ENCODE measurements at places on chromosomes 7 and 10.

DNA sequence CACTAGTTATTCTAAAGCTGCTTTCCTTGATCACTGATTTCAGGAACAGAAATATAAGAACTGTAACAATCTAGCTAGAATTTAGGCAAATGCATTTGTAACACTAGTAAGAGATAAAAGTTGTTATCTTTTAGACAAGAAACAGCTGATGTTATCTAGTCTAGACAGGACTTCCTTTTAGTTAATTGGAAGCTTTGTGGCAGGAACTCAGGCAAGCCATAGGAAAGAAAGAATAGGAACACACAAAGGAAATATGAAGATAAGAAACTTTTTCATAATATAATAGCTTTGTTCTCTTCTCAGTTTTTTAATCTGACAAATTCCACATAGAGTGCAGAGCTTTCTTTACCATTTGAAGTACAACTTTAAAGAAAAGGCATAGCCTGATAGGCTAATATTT is 59.0 kb upstream of the AGR3 start:
- DNase-seq: no peak

- no peak for DNase-seq
Observed at GRCh38 chr7:135798095-135798494, 49.5 kb upstream of the FAM180A start.

DNA sequence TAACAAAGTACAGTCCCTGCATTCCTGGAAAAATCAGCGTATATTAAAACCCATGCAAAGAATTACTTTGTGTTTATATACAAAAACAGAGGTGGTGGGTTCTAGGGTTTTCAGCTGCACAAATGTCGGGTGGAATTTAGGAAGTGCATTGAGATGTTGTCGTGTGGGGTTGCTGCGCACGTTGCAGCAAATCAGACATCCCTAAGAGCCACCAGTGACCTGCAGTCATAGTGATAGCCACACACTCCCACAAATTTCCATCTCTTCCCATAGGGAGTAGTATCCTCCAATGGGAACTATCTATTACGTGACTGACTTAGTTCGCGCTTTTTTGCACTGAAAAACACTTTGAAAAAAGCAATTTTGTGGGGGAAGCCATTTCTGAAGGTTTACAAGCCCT is 375.2 kb upstream of the GALNT17 start:
- DNase-seq: no peak

DNA sequence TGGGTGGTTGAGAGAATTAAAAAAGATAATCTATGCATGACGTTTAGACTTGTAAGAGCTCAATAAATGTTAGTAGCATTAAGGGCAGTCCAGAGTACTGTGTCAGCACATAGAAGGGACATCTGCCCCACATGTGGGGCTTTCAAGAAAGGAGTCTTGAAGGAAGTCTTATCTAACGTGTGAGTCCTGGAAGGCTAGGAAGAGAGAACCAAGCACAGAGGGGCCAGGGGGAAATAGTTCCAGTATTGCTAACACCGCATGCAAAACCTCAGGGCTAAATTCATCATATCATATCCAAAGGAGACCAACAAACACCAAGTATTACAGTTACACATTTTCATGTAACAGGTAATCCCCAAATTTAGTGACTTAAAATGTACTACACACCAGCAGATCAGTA is 122.7 kb downstream of the AOAH start:
- no peak for DNase-seq

DNA sequence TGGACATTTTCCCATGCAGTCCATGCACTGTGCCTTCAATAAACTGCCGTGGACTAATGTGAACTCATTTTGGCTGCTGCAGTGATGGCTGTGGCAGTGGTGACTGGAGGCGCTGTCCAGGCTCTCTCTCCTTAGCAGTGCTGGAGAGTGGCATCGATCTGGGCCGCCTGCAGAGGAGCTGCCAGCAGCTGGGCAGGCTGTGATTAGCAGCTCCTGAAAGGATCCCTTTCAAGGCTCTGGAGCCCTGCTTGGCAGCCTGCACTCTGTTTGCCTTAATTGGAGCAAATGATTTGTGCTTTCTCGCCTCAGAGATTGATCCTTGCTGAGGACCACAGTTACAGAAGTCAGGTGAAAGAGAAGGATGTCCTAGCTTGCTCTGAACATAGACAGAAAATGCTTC is 130.1 kb upstream of the VWC2 start:
- no peak for DNase-seq

- no peak for DNase-seq
Observed at GRCh38 chr10:121921238-121921931, 6.4 kb downstream of the ATE1 start.

All from HAP-1 (cell line).